ENCODE measurements at places on chromosomes 6 and 20.

DNA sequence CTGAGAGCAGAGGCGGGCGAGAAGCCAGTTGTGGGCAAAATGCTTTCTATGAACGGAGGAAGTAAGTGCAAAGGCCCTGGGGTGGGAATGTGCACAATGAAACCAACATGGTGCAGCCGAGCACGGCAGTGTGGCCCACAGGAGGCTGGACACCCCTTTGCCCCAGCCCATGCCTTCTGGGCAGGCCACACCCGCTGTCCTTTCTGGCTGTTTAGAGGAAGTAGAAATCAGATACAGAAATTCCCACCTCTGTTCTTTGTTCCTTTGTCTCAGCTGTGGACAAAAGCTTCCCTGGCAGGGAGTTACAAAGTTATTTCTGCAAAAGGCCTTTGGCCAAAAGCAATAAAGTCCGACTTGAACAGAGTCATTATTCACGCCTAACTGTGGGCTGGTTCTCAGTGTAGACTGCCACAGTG lies 11.9 kb downstream of the SULF2 start:
- DNase-seq: no peak

GRCh38 chr6:131161987-131162386 lies 26.7 kb downstream of the AKAP7 start:
- DNase-seq: no peak

DNA sequence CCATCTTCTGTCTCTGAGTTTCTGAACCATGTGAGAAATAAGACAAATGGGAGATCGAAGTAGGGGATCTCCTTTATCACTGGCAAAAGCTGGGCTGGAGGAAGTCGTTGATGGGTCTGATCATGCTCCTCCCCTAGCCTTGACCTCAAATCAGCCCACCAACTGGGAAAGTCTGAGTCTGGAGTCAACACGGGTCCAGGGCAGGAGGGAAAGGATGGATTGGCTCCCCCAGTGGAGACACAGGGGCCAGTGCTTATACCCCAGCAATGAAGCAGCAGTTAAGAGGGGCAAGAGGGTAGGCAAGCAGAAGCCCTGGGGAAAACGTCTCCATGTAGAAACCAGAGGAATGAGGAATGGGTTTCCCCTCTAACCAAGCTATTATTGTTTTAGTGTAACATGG lies 152.6 kb downstream of the TBC1D7 start:
- no peak for DNase-seq

DNA sequence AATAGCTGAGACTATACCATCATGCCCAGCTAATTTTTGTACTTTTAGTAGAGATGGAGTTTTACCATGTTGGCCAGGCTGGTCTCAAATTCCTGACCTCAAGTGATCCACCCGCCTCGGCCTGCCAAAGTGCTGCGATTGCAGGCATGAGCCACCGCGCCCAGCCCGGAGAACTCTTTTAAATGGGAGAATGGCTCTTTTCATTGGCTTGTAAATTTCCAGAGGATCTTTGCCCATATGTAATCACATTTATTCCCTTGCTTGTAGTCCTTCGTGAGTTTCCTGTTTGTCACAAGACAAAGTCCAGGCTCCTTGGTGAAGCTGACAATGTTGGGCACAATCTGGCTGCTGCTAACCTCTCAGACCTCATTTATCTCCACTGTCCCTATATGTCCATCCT lies 135.1 kb downstream of the CEP57L1 start:
- no peak for DNase-seq

DNA sequence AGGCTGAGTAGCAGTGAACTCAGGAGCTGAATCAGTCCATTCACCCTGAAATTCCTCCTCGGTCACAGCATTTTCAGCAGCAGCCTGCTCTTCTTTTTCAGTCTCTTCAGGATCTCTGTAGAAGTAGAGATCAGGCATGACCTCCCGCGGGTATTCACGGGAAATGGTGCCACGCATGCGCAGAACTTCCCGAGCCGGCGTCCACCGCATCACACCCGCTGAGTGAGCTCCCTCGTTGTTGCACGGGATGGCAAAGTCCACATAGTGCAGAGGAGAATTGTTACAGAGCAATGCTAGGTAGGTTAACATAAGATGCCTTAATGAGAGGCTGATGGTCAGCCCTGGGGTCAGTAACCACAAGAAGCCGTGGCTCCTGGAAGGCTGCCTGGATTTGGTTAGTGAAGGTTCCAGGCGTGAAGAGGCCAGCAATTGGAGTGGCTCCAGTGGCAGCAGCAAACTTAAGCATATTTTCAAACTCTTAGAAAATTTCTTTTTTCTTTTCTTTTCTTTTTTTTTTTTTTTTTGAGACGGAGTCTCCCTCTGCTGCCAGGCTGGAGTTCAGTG lies 113.5 kb upstream of the HDAC2 start:
- no peak for DNase-seq

- no peak for DNase-seq
These were observed 126.7 kb downstream of the AIG1 start for GRCh38 chr6:143187238-143187923.

DNA sequence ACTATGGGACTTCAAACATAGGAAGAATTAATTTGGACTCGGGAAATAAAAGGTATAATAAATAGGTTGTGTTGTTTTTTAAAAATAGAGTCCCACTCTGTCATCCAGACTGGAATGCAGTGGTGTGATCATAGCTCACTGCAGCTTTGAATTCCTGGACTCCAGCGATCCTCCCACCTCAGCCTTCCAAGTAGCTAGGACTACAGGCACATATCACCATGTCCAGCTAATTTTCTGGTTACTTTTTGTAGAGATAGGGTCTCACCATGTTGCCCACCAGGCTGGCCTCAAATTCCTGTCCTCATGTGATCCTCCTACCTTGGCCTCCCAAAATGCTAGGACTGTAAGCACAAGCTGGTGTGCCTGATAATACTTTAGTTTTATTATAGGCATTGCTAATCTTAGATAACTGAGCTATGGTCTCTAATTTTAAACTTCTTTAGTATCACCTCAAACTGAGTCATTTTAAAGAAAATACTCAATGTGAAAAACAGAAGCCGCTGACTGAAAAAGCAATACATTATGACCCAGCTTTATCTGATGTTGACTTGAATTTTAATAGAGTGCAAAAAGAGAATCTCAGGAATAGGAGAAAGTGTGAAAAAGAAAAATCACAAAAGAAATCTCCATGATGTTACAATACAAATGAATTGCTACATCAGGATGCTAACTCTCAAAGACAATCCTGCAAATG lies 251.0 kb downstream of the RNGTT start:
- DNase-seq: no peak

- no peak for DNase-seq
These were observed 23.6 kb downstream of the RWDD2A start for GRCh38 chr6:83216806-83217205.

GRCh38 chr6:34063651-34064050 lies 82.2 kb downstream of the GRM4 start:
- DNase-seq: no peak

DNA sequence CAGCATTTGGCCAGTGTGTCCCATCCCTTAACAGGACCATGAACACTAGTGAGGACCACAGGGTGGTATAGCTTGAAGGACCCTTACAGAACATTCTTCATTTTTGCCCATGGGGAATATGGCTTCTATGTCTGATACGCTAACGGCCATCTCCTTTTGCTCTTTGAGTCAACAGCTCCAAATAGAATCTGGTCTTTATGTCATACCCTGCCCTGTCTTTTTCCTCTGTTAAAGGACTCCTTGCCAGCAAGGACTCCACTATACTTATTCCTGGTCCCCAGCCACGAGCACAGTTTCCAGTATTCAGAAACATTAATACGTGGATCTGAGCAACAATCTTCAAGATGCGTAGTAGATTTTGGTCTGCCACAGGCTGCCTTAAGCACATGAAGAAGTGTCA lies 22.5 kb downstream of the SERPINB1 start:
- DNase-seq: no peak

- DNase-seq: no peak
These were observed 313.4 kb downstream of the CDH26 start for GRCh38 chr20:60271597-60271996.

GRCh38 chr6:99560668-99561067 lies 7.8 kb downstream of the CCNC start:
- no peak for DNase-seq

DNA sequence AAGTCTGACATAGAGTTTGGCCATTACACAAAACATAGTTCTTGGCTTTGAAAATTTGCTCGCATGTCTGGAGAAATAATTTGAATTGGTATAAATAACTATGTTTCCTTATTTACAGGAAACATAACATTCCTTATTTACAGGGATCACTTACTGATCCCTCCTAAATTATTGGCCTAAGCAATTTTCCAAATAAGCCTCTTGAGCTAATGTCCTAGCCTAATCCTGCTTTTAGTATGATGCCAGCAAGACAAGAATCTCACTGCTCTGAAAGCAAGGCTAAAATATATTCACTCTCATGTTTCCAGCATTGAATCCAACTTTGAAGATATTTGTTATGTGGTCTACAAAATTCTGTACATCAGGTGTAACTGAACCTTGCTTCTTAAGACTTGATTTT lies 4.1 kb upstream of the TBC1D32 start:
- DNase-seq: no peak

DNA sequence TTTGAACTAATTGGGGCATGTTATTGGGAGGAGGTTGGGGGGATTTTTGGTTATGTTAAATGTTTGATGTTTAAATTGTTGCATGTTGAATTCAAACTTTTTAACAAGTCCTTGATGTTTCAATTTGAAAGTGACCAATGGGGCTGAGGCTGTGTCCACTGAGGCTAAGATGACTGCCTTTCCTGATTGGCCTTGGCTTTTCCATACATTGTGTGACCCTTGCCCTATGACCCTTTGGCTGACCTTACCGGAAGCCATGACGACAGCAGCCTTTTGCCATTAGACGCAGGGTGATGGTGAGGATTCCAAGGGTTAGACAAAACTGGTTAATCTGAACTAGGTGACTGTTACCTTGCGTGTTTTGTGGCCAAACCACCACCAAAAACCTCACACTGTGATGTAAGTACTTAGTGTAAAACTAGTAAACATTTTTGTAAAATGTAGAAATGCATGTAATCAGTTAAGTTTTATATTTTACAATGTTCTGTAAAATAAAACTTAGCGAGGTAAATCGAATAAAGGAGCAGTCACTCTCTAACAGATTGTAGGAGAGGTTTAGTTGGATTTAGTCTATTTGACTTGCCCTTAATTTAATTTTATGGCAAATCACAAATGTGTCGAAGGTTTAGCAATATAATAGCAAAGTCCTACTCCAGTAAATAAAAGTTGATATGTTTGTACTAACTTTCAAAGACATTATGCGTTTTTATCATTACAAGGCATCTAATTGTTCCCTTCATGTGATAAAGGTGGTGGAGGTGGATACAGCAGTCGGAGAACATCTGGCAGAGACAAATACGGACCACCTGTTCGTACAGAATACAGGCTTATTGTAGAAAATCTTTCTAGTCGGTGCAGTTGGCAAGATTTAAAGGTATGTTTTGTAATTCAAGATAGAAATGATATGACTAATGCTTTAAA lies 1.6 kb downstream of the SRSF6 start:
- DNase-seq: no peak

DNA sequence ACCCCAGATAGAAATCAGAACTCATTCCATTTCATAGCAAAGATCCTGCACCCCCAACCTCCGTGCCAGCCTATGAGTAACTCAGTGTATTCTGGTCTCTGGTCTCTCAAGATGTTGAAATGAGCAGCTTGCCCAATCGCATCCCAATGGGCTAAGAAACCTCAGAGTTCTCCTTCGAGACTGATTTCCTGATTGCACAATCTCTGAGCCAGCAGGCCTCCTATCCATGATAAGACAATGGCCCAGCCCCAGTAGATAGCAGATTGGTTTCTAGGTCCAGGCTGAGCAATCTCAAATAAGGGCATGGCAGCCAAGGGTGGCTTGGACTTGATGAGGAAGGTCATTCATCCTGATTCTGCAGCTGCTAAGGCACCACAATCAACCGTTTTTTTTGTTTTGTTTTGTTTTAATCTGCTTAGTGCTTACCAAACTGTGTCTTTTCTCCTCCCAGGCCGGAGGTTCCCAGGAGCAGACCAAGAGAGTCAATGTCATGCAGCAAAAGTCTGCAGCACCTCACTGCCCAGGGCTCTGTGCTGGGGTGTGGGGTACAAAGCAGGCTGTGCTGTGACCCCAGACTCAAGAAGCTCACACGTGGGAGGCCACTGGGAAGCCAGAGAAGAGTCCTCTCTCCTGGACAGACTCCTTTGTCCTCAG lies 125.1 kb upstream of the NXT1 start:
- no peak for DNase-seq

DNA sequence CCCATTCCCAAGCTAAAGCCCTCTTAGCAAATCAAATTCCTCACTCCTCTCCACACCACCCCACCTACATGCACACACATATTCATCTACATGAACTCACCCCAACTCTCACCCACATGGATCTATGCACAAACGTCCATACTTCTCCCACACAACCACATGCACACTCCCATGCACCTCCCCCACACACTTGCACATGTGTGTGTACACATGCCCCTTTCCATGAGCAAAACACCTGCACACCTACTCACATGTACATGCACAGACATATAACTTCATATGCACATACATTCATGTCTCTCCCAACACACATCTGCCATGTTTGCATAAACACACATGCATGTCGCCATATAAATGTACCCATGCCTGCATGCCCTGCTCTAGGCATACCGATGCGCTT lies 22.8 kb upstream of the CST1 start:
- no peak for DNase-seq

- no peak for DNase-seq
These were observed 631.4 kb downstream of the CDH26 start for GRCh38 chr20:60589623-60590022.

- no peak for DNase-seq
These were observed 12.5 kb downstream of the ZNF76 start for GRCh38 chr6:35272005-35272404.

- DNase-seq: no peak
These were observed 166.2 kb downstream of the SOX4 start for GRCh38 chr6:21759721-21760120.

- DNase-seq: no peak
These were observed 111.2 kb upstream of the MMS22L start for GRCh38 chr6:97394160-97394748.

DNA sequence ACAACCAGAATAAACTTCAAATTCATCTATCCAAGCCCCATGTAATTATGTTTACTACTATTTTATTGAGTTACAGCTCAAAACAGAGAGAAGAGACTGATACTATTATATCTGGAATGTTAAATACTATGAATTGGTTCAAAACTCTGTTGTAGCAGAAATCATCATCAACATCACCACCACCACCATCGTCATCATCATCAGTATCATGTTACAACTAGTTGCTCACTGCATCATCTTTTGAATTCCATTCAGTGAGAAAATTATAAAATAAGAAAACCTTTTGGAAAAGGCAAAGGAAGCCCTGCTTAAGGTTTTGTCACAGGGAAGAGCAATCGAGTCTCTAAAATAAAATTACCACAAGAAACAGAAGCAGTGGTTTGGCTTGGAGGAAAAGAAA lies 36.2 kb upstream of the THEMIS start:
- DNase-seq: no peak

DNA sequence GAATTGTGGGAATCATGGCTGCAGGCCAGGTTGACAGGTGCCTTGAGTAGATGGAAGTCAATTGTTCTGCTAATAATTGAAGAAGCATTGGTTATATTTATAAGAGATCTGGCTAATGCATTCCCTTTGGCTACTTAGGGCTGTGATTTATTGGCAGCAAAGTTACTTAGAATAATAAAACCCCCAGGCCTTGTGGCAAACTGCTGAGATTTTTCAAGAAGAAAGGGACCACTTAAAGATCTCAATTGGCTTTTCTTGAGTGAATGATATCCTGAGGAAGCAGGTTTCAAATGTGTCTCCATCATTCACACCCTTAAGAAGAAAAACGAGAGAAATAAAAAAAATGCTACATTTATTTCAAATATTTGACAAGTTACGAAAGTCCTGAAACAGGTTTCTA lies 27.4 kb downstream of the DDO start:
- DNase-seq: no peak
